A549 treated with DMSO at 1 μM for 4 hours (cell line): ENCODE measurements at places on chromosomes 11 and 22. TPM values are rescaled to one million over a fixed set of nuclear protein-coding genes. Genes with fewer than 3 reads are reported as not detected.

The TRIM29 gene
- total RNA-seq = 5.0 to 6.7 TPM (median 5.6 TPM) in 5 replicates

The MRPL17 gene
- total RNA-seq = 96.4 to 125 TPM (median 98.2 TPM) in 5 replicates

The GUCD1 gene
- 46.2 to 63.5 TPM (median 49.2 TPM) in 5 replicates for total RNA-seq

The ST14 gene
- total RNA-seq = 0.06 to 0.25 TPM (median 0.09 TPM) in 5 replicates

The CFAP300 gene
- total RNA-seq = 5.6 to 10.1 TPM (median 6.5 TPM) in 5 replicates

The ZW10 gene
- 12.4 to 15.0 TPM (median 14.5 TPM) in 5 replicates for total RNA-seq

The SLC22A8 gene
- total RNA-seq = not detected in 5 replicates

The OR4B1 gene
- not detected in 5 replicates for total RNA-seq

The MSANTD2 gene
- 4.5 to 5.8 TPM (median 5.4 TPM) in 5 replicates for total RNA-seq

The APOBEC3B gene
- total RNA-seq = 28.1 to 32.2 TPM (median 30.9 TPM) in 5 replicates

The NCAM1 gene
- 0.02 TPM in 1 of 5 replicates, not detected in the others for total RNA-seq

The VPS26B gene
- 19.1 to 22.5 TPM (median 21.7 TPM) in 5 replicates for total RNA-seq

The CEND1 gene
- total RNA-seq = 0.81 to 2.3 TPM (median 1.6 TPM) in 5 replicates

The CCDC86 gene
- total RNA-seq = 92.7 to 113 TPM (median 102 TPM) in 5 replicates

The APOL5 gene
- not detected in 5 replicates for total RNA-seq

The FOLR3 gene
- total RNA-seq = 0.18 TPM in 1 of 5 replicates, not detected in the others

The HTR3A gene
- total RNA-seq = not detected in 5 replicates

The NEFH gene
- total RNA-seq = 0.05 to 0.13 TPM (median 0.06 TPM) in 5 replicates

The C22orf23 gene
- 0.25 to 0.46 TPM (median 0.31 TPM) in 4 of 5 replicates, not detected in the other for total RNA-seq

The GPR83 gene
- total RNA-seq = 0.03 to 0.16 TPM (median 0.07 TPM) in 5 replicates

The TMEM223 gene
- total RNA-seq = 19.0 to 29.4 TPM (median 27.1 TPM) in 5 replicates

The SCN3B gene
- total RNA-seq = 0.10 to 0.25 TPM (median 0.15 TPM) in 5 replicates

The EFCAB6 gene
- 0.33 to 0.49 TPM (median 0.46 TPM) in 5 replicates for total RNA-seq
